Activated CD8-positive, alpha-beta T cell treated with anti-CD3 and anti-CD28 coated beads, Interleukin-2, amount 10 ng/mL, durations not matched to agents 7 days and 5 days (primary cell): ENCODE measurements at places on chromosomes 7 and 10. TPM values are rescaled to one million over a fixed set of nuclear protein-coding genes. Genes with fewer than 3 reads are reported as not detected.

DNA sequence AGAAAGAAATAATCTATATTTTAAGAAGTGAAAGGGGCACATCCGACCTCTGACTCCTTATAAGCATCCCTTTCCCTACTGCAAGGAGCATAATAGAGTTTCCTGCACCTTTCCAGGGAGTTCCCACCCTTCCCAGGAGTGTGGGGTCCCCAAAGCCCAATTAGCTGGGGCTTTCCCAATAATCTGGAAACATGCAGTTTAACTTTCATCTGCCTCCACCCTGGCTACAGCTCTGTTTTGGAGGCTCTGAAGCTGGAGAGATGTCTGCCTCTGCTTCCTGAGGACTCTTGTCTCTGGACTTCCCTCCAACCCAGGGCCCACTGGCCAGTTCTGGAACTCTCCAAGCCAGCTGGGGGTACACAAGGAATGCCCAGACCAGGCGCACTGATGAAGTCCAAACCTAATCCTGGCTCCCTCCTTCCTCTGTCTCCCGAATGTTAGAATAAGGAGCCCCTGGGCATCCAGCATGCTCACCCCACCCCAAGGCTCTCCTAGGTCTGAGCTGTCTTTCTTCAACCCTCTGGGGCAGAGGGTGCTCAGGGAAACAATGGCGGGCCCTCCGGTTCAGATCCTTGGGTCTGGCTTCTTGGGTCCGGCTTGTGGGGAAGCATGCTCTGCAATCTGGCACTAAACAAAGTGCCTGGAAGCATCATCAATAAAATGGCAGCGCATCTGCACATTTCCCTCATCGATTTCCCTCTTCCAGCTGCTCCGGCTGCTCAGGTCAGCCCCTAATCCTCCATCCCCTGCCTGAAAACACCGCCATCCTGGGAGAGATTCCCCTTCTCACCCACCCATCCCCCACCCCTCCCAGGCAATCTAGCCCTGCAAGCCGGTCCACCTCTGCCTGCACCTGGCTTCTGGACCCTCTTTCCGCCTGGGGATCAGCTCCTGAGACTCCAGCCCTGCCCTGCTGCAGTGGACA is 13.3 kb downstream of the HOXA4 start:
- no peak for DNase-seq
- no peaks in the 10 kb centered on the region for H3K4me1 ChIP-seq
- no peak overlapping the region for H3K4me3 ChIP-seq

DNA sequence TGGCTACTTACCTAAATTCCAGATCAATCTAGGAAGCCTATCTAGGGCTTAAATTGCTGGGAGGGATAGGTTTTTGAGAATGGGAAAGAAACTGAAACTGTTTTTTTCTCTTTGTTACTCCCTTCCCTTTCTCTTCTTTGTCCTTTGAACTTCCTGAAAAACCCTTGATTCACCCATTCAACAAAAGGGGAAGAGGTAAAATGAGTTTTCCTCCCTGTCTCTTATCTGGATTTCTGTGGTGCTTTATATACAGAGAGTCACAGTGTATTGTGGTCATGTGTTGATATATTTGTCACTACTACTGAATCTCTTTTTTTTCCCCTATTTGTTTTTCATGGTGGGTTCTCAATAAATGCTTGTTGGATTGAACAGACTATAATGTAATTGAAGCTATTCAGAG is 19.8 kb upstream of the NUP205 start:
- H3K36me3 ChIP-seq, result no peaks in the 10 kb centered on the region
- H3K27me3 ChIP-seq, result peaks cover 20% of the 10 kb centered on the region
- no peak overlapping the region for H3K27ac ChIP-seq
- no peak overlapping the region for H3K4me3 ChIP-seq

DNA sequence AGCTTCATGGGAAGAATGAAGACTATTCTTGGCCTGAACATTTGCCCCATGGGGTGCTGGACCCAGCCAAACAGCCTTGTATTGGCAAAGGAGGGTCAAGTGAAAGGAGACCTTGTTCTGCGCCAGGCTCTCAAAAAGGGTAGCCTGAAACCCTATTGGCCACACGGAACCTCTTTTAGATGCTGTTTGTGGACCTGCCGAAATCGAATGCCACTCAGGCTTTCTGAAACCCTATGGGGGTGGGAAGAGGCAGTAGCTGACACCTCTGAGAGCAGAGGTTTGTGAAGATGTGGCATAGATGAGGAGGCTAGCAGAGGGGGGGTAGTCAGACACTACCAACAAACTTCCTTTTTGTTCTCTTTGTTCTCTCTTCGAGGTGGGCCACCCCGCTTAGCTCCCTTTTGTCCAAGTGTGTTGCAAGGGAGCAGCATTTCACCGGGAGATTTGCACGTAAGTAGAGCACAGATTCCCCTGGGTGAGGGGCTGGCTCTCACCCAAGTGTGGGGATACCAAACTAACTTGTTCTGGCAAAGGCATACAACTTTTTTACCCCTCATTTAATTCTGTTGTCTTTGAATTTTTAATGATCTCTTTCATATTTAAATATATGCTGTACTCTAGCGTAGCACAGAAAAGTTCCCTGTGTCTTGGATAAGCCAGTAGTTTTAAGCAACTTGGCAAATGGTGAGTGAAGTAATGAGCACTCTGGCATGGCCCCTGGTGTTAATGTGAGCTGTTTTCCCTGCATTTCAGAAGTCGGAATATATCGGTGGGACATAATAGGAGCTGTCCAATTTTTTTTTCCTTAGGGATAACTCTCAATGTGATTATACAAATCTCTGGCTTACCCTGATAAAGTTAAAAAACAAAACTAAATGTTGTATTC is 107.7 kb downstream of the SEPTIN7 start:
- peaks cover 39% of the 10 kb centered on the region for H3K36me3 ChIP-seq
- H3K27me3 ChIP-seq, result no peaks in the 10 kb centered on the region
- no peak overlapping the region for H3K27ac ChIP-seq
- H3K4me1 ChIP-seq, result peaks cover 13% of the 10 kb centered on the region
- DNase-seq, result no peak

GRCh38 chr10:114576716-114577115 is 81.4 kb downstream of the ABLIM1 start:
- no peaks in the 10 kb centered on the region for H3K36me3 ChIP-seq
- no peak overlapping the region for H3K27ac ChIP-seq
- H3K27me3 ChIP-seq, result peaks cover 9% of the 10 kb centered on the region

GRCh38 chr7:83201355-83201754 is 38.7 kb upstream of the PCLO start:
- no peak overlapping the region for H3K27ac ChIP-seq
- no peaks in the 10 kb centered on the region for H3K4me1 ChIP-seq
- no peaks in the 10 kb centered on the region for H3K36me3 ChIP-seq

- DNase-seq, result peak; percentile 96
- peaks cover 5% of the 10 kb centered on the region for H3K27me3 ChIP-seq
- peaks cover 4% of the 10 kb centered on the region for H3K36me3 ChIP-seq
- H3K27ac ChIP-seq, result peak overlapping the region; percentile 99
Measured at GRCh38 chr7:106285051-106285854, 470 bp upstream of the NAMPT start.

DNA sequence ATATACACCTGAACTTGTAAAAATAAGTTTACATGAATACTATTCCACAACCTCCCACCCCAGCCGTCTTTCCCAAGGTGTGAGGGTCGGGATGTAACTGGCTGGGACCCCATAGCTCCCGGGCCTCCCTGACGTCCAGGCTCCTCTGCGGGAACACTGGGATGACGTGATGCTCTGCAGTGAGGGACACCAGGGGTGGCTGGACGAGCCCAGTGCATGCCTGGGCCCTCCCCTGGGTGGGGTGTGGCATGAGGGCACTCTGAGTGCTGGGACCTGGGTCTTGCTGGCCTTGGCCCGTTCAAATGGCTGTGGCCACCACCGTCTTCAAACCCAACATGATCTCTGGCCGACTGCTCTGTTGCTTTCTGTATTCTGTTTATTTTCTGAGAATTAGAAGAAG is 182.4 kb downstream of the DNAJB6 start:
- no peaks in the 10 kb centered on the region for H3K36me3 ChIP-seq
- H3K27me3 ChIP-seq, result peaks cover 3% of the 10 kb centered on the region
- no peak overlapping the region for H3K27ac ChIP-seq
- H3K4me3 ChIP-seq, result no peak overlapping the region
- no peak for DNase-seq

GRCh38 chr7:77531038-77531437 is 6.1 kb upstream of the PTPN12 start:
- H3K27ac ChIP-seq, result no peak overlapping the region
- no peak overlapping the region for H3K4me3 ChIP-seq
- H3K4me1 ChIP-seq, result peaks cover 8% of the 10 kb centered on the region
- DNase-seq, result no peak
- peaks cover 9% of the 10 kb centered on the region for H3K27me3 ChIP-seq

DNA sequence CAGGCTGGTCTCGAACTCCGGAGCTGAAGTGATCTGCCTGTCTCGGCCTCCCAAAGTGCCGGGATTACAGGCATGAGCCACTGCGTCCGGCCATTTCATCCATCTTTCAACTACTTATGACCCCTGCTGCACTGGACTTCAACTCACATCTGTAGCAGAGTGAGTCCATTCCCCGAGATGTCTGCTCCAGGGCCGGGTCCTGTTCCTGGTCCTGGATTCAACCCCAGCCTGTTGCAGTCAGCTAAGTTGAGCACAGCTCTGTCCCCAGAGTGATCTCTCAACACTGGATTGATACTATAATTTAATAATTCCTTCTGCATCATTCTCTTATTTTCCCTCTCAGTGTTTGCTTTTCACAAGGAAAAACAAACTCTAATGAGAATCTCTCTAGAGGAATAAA is 25.8 kb downstream of the PRTFDC1 start:
- peaks cover 39% of the 10 kb centered on the region for H3K4me1 ChIP-seq
- H3K27me3 ChIP-seq, result no peaks in the 10 kb centered on the region
- H3K27ac ChIP-seq, result no peak overlapping the region
- no peak overlapping the region for H3K4me3 ChIP-seq
- peaks cover 35% of the 10 kb centered on the region for H3K36me3 ChIP-seq
- no peak for DNase-seq

DNA sequence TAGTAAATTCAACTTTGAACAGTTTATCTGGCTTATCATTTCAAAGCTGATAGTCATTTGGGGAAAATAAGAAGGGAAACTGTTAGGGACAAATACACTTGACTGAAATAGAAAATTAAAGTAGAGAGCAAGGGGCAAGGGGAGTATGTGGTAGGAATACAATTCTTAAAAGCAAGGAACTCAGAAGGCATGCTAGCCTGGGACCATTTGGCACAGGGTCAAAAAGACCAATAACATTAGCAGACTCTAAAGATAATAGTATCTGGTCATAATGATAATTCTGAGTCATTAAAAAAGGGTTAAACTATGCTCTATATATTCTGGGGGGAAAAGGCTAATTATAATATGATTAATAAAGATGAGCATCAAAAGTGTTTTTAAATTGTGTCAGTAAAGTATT is 112.2 kb downstream of the CNOT4 start:
- peaks cover 11% of the 10 kb centered on the region for H3K36me3 ChIP-seq
- no peak overlapping the region for H3K4me3 ChIP-seq
- H3K27ac ChIP-seq, result no peak overlapping the region

- no peak overlapping the region for H3K4me3 ChIP-seq
- H3K4me1 ChIP-seq, result no peaks in the 10 kb centered on the region
- H3K27me3 ChIP-seq, result peaks cover 20% of the 10 kb centered on the region
- DNase-seq, result no peak
Measured at GRCh38 chr7:157529768-157530560, 193.2 kb downstream of the DNAJB6 start.

DNA sequence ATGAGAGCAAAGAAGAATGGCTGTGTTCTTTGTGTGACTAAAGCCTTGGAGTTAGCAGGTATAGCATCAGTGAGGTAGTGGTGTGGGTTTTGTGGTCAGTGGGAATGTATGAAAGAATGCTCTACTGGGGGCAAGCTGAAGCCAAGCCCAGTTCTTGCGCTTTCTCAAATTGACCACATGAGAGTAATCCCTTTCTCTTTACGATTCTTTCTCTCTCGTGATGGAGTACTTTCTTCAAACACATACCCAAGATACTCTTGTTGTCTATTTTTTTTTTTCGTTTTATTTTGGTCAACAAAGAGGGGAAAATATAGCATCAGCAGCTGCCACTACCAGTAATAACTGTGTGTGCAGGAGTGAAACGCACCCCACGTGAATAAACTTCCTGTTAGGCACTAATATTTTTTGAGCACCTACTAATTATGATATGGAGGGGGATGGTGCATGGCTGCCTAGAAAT is 8.4 kb upstream of the PANK1 start:
- peaks cover 11% of the 10 kb centered on the region for H3K4me1 ChIP-seq
- peak; percentile 24 for DNase-seq
- H3K4me3 ChIP-seq, result no peak overlapping the region
- no peak overlapping the region for H3K27ac ChIP-seq

GRCh38 chr10:50480054-50481007 is 143.4 kb downstream of the SGMS1 start:
- H3K4me3 ChIP-seq, result no peak overlapping the region
- DNase-seq, result no peak
- H3K4me1 ChIP-seq, result no peaks in the 10 kb centered on the region
- H3K27ac ChIP-seq, result no peak overlapping the region

DNA sequence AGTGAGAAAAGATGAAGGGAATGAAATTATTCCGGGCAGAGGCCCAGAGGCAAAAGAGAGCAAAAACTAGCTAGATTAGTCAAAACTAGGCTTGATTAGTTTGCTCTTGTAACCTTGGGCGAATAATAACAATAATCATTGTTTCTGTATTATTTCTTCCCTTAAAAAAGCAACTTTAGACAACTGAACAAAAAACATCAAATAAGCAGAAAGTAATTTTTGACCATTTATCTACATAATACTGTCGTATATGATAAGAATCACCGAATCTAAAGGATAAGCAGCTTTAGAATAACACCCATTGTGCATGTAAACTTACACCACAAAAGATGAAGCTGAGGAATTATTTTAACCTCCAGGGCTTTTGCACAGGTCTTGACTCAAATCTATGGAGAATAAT is 125.1 kb downstream of the TPK1 start:
- no peaks in the 10 kb centered on the region for H3K27me3 ChIP-seq
- DNase-seq, result no peak
- no peak overlapping the region for H3K4me3 ChIP-seq
- no peaks in the 10 kb centered on the region for H3K4me1 ChIP-seq
- no peak overlapping the region for H3K27ac ChIP-seq
- no peaks in the 10 kb centered on the region for H3K36me3 ChIP-seq

- H3K27me3 ChIP-seq, result no peaks in the 10 kb centered on the region
- H3K27ac ChIP-seq, result no peak overlapping the region
- no peak for DNase-seq
- H3K4me3 ChIP-seq, result no peak overlapping the region
- H3K36me3 ChIP-seq, result no peaks in the 10 kb centered on the region
Measured at GRCh38 chr7:82200601-82201000, 243.0 kb downstream of the CACNA2D1 start.

Gene ADIRF
- total RNA-seq, result not detected

Gene CPA2
- total RNA-seq, result not detected

Gene MYPN
- total RNA-seq, result not detected

Gene TRPV5
- not detected for total RNA-seq

Gene C7orf57
- total RNA-seq, result not detected

Gene SORCS3
- not detected for total RNA-seq

Gene OR2A5
- not detected for total RNA-seq
